NCI-H2081 treated with DMSO at 0.1 percent for 48 hours (cell line): ENCODE measurements at places on chromosomes 7 and 10.

DNA sequence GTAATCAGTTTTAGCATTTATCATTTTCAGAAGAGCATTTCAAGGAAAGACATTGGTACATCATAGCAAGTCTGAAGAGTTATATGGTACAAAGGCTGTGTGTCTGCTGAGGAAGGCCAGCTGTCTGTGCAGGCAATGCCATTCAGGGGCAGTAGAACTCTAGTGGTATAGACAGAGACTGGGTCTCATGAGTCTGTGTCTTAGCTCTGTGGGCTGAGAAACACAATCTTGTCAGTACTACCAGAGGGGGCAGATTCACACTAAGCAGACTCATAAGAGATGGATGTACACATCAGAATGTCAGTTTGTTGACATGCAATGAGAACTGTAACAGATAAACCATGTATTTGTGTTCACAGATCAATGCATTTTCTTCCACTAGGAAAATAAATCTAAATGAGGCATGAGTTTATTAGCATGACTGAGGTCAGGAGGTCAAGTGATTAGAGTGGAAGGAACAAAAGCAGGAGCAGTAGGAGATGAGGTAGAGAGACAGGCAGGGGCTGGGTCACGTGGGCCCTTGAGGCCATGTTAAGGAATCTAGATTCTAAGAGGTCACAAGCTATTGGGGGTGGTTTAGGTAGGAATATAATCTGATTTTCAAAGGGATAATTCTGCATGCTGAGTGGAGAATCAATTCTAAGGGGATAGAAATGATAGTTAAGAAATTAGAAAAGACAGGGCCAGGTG is 7.5 kb upstream of the GGCT start:
- no peak for DNase-seq

DNA sequence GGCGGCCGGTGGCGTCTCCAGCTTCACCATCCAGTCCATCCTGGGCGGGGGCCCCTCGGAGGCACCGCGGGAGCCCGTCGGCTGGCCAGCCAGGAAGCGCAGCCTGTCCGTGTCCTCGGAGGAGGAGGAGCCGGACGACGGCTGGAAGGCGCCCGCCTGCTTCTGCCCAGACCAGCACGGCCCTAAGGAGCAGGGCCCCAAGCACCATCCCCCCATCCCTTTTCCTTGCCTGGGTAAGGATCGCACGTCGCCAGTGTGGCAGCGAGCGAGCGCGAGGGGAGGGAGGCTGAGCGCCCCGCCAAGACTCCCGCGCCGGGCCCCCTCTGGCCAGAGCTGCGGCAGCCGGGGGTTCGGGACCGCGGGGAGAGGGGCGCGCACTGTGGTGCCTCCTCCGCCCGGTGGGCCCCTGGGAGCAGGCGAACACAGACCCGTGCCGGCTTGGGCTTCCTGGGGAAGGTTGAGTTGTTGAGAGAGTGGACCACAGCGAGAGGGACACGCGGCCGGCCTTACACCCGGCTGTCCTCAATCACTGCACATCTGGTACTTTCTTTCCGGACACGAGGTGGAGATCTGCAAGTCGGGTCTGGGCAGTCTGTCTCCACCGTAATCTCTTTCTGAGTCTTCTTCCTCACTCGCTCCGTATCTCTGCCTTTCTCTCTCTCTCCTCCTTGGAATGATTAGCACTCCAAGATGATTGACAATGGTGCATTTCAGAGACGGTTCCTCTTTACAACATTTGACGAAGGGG is 652 bp downstream of the HMX2 start:
- no peak for DNase-seq

- DNase-seq: no peak
Measured at GRCh38 chr7:5463031-5463430, 39.4 kb upstream of the TNRC18 start.

DNA sequence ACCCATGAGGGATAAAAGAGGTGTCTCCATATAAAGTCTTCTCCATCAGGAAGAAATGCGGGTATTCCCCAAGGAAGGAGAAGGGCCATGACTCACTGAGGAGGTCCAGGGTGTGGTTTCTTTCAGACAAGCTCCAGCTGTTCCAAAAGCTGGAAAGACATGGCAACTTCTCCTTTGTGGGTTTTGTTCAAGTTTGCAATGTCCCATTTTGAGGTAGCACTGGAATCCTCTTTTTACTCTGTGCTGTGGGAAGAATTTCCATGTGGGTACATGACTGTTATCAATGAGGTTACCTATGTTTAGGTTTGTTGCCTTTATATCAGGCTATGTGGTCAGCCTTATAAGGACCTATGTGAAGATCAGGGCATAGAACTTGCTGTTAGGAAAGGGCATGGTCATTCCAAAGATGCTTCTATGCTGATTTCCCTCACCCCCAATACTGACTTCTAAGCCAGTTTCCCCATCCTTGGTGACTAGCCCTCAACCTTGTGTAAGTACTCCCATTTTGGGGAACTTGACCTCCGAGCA is 697.5 kb downstream of the INHBA start:
- DNase-seq: no peak

DNA sequence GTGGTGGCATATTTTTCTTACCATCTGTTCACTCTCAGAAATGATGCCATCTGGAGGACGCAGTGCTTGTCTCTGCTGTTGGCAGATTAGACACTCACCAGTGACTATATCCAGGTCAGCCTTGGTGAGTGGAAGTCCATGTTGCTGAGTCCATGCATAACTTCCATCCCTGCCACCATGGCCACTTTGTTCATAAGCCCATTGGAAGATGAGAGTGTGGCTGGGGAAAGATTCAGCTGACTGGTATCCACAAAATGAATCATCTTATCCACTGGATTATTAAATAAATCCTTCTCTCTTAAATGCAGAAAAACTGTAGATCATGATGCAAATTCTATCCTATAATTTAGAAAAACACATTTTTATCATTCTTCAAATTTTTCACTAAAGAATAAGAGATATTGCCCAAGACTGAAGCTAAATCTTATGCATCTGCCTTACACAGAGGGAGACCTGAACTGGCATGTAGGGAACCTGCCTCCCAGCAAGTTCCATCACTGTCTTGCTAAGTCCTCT is 726.9 kb downstream of the TNS3 start:
- DNase-seq: no peak

DNA sequence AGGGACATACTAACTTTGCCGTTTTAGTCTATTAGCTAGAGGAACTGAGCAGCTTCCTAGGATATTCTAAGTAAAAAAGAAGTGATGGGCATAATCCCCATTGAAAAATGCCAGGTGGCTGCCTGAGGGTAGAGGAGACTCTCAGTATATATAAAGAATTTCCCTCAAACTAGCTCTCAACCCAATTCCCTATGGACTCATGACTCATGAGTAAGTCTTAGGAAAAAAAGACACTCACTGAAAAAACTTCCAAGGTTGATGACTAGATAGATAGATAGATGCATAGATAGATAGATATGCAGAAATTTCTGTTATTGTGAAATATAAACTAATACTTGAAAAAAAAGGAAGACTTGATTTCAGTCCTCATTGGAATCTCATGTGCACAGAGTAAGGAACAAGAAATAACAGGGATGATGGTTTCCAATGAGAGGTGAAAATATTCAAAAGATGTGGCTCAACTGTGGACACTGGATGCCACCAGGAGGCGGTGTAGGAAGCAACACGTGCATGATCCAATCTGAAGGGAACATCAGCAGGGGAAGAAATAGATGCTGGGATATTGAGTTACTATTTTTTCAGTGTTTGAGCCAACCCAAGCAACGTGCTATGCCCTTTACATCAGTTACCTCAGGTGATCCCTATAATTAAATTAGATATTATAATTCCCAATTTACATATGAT is 711.0 kb upstream of the LRRTM3 start:
- no peak for DNase-seq

GRCh38 chr7:47357863-47358262 is 224.0 kb downstream of the TNS3 start:
- no peak for DNase-seq

GRCh38 chr7:103879928-103880600 is 109.4 kb downstream of the RELN start:
- no peak for DNase-seq

DNA sequence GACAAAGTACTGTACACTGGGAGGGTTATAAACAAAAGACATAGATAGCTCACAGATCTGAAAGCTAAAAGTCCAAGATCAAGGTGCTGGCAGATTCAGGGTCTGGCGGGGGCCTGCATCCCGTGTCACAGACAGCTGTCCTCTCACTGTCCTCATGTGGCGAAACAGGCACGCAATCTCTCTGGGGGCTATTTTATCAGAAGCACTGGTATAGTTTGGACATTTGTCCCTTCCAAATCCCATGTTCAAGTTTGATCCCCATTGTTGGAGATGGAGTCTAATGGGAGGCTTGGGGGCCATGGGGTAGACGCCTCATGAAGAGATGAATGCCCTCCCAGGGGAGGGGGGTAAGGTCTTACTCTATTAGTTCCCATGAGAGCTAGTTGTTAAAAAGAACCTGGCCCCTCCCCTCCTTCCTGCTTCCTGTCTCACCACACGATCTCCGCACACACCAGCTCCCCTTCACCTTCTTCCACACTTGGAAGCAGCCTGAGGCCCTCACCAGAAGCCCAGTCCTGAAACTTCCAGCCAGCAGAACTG is 72.5 kb upstream of the UCN3 start:
- DNase-seq: no peak

DNA sequence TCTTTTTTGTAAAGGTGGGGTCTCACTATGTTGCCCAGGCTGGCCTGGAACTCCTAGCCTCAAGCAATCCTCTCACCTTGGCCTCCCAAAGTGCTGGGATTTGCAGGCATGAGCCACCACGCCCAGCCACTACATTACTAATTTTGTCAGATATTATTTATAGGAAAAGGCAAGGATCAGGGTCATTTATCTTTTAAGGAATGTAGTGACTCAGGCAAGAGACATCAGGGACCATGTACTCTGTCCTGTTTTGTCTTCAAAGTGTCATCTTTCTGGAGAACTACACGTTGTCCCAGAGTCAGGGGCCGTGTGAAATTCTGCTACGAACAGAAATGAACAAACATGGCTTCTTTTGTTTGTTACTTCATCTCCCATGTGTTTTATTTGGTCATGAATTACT is 105.3 kb downstream of the NPTX2 start:
- no peak for DNase-seq

GRCh38 chr7:110522061-110522760 is 568.7 kb upstream of the LRRN3 start:
- no peak for DNase-seq

DNA sequence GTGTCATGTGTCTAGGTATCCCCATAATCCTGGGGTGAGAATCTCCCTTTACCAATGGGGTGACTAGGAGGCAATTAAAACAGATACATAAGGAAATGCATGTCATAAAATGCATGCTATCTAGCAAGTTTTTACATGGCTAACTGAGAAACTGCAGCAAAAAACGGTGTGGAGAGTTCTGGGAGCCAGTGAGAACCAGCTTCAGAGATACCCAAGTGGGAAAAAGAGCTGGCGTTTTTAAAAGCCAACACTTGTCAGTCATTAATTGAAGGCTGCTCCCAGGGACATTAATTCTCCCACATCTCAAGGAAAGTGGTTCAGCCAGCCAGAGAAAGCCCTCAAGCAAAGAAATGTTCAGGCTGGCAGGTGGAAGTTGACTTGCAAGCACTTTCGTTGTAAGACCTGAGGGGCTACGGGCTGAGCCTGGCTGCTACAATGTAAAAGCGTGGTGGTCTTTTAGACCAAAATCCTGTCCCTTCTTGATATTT is 28.1 kb downstream of the ST8SIA6 start:
- DNase-seq: no peak

DNA sequence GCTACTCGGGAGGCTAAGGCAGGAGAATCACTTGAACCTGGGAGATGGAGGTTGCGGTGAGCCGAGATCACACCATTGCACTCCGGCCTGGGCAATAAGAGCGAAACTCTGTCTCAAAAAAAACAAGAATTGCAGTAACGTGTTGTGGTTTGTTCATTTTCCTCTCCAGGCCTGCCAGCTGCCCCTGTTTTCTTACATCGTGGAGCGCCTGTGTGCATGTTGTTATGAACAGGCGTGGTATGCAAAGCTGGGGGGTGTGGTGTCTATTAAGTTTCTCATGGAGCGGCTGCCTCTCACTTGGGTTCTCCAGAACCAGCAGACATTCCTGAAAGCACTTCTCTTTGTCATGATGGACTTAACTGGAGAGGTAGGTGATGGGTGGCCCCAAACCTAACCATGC is 52.1 kb downstream of the TRRAP start:
- DNase-seq: no peak

DNA sequence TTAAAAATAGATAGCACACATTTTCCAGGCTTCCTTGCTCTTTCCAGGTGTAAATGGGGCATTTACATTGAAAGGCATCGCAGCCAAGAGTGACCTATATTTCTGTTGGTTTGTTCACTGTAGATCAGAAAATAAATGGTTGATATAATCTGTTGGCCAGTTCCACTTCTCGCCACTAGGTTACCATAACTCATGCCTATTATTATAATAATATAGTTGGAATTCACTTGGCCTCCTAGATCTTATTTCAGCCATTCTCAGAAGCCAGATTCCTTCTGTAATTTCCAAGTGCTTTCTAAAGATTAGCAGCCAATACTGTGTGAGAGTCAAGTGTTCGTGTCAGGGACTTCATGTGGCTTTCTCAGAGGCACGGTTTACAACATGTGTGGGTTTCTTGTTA is 179.5 kb downstream of the DNAH11 start:
- no peak for DNase-seq

- DNase-seq: no peak
Measured at GRCh38 chr7:2952316-2952715, 91.4 kb downstream of the CARD11 start.

- no peak for DNase-seq
Measured at GRCh38 chr10:80612261-80612660, 74.6 kb downstream of the SH2D4B start.

- DNase-seq: no peak
Measured at GRCh38 chr10:49606981-49607535, 3.1 kb upstream of the SLC18A3 start.

- no peak for DNase-seq
Measured at GRCh38 chr7:28493477-28493876, 81.2 kb downstream of the CREB5 start.

DNA sequence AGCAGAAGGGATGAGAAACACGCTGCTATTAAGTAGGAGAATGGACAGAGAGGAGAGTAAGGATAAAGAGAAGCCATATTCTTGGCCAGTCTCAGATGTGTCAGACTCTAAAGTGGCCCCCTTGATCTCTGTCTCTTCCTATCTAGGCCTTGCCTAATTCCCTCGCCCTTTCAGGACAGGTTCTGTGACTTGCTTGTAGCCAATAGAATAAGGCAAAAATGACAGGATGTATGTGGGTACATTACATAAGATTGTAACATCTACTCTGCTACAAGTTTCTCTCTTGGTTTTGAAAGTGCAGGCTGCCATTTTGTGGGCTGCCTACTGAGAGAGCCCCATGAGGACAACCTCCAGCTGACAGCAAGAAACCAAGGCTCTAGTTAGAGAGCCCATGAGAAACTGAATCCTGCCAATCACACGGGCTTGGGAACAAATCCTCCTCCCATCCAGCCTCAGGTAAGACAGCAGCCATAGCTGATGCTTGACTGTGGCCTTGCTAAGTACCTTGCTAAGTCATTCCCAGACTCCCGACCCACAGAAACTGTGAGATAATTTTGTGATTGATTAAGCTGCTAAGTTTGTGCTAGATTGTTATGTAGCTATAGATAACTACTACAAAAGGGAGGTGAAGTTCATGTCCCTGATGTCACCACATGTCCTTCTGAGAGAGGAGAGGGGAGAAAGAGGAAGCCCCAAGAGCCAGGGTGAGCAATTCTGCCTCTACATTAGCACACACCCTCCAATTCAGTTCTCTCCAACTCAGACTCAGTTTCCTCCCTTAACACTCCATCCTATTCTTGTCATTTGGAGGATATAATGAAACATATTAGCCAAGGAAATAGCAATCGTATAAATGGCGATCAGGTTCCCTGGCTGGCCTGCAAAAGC is 185.5 kb downstream of the SGMS1 start:
- DNase-seq: no peak
